T-helper 17 cell (primary cell): ENCODE measurements at places on chromosomes 2 and 18. TPM values are rescaled to one million over a fixed set of nuclear protein-coding genes. Genes with fewer than 3 reads are reported as not detected.

GRCh38 chr2:106885971-106886915 is at the start of gene ST6GAL2:
Gene ST6GAL2, minus strand, starts transcription at chr2:106886167. Its CDS starts 42,190 bp downstream, at chr2:106843977.
- no peak for DNase-seq

- DNase-seq: no peak
These were observed 97.3 kb upstream of the SNTG2 start for GRCh38 chr2:853203-853870.

The CCDC68 gene
- total RNA-seq: not detected

The MOGAT1 gene
- total RNA-seq: not detected

The TBR1 gene
- total RNA-seq: not detected
